Ascending aorta (tissue), 2 donors: ENCODE measurements at places on chromosomes 6 and 20. TPM values are rescaled to one million over a fixed set of nuclear protein-coding genes. Genes with fewer than 3 reads are reported as not detected.

DNA sequence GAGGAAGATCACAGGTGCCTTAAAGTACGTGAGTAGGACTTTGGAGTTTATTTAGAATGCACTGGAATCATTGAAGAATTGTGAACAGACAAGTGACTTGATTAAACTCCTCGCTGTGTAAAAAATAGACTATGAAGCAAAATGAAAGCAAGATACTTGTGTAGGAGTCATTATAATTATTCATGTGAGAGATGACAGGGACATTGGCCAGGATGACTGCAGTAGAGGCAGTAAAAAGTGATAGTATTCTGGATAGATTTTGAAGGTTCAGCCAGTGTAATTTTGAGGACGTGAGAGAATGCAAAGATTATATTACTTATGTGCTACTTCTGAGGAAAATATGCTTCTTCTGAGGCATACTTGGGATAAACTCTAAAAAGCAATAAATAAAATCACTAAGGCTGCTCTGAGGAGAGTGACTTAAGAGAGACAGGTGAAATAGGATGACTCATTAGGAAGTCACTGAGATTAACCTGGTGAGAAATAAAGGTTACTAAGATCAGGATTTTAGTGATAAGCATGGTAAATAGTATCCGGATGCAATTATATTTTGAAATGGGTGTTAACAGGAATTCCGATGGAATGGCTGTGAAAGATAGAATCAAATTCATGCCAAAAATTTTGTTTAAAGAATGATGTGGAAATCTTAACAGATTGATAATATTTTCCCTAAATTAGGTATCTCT lies 202.0 kb downstream of the CENPW start:
- no peaks in the 10 kb centered on the region for H3K27me3 ChIP-seq
- no peak overlapping the region for H3K4me3 ChIP-seq
- H3K36me3 ChIP-seq, result no peaks in the 10 kb centered on the region
- H3K27ac ChIP-seq, result no peak overlapping the region
- no peak for DNase-seq

DNA sequence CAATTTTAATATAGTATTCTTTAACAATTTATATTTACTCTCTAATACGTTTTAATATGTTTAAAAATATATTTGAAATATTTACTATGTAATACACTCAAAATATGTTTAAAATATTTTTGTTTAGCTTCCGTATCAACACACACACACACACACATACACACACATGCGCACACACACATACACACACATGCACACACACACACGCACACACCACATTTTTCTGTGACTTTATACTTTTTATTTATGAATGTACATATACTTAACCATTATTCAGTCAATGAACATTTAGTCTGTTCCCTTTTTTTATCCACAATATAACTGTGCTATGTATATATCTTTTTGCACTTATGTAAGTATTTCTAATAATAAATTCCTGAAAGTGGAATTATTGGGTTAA lies 15.7 kb downstream of the OR2B6 start:
- no peak for DNase-seq
- no peaks in the 10 kb centered on the region for H3K27me3 ChIP-seq
- H3K4me1 ChIP-seq, result no peaks in the 10 kb centered on the region
- H3K4me3 ChIP-seq, result no peak overlapping the region
- H3K27ac ChIP-seq, result no peak overlapping the region

- H3K4me3 ChIP-seq, result no peak overlapping the region
- no peaks in the 10 kb centered on the region for H3K4me1 ChIP-seq
- no peaks in the 10 kb centered on the region for H3K27me3 ChIP-seq
- H3K27ac ChIP-seq, result no peak overlapping the region
These were observed 173.1 kb upstream of the AGPAT4 start for GRCh38 chr6:161446949-161447348.

PRRT1 gene
- total RNA-seq, result 1.4 TPM

DNA sequence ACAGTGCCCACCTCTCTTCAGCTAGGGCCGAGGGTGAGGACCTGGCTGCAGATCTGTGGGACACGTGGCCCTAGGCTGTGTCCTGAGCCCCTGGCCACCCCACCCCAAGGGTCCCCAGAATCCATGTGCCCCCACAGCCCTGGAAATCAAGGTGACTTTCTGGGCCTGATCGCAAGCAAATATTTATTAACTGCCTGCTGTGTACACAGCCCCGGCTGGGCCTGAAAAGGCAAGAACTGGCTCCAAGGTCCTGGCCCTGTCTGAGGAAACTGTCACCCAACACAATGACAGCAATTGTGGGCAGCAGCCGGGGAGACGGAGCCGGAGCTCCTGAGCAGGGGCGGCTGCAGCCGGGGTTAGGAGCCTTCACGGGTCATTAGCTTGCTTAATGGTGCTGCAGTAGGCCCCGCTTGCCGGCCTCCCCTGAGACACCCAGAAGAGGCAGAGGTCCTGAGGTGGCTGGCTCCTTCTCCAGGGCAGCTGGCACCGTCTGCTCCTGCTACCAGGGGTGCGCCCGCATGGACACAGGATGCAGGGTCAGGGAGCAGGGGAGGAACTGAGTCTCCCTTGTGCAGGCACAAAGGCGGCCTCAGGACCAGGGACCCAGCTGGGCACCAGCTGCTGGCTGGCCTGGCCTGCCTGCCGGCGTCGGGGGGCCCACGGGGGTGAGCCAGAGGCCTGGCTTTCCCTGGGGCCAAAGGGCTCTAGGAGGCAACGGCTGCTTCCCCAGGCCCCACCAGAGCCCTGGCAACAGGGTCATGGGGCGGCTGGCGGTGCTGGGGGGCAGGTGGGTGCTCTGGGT lies 24.1 kb downstream of the NPEPL1 start:
- H3K36me3 ChIP-seq, result peaks cover 12% of the 10 kb centered on the region
- no peaks in the 10 kb centered on the region for H3K27me3 ChIP-seq
- no peaks in the 10 kb centered on the region for H3K4me1 ChIP-seq
- no peak overlapping the region for H3K4me3 ChIP-seq
- no peak overlapping the region for H3K27ac ChIP-seq

- no peaks in the 10 kb centered on the region for H3K27me3 ChIP-seq
- DNase-seq, result no peak
- H3K27ac ChIP-seq, result peak overlapping the region; percentile 61
- H3K4me1 ChIP-seq, result no peaks in the 10 kb centered on the region
- peak overlapping the region; percentile 29 for H3K4me3 ChIP-seq
These were observed 169.1 kb upstream of the CDYL start for GRCh38 chr6:4606821-4607704.

GRCh38 chr6:158667360-158667981 lies 17.6 kb downstream of the SYTL3 start:
- H3K27ac ChIP-seq, result peak overlapping the region; percentile 41
- H3K4me1 ChIP-seq, result no peaks in the 10 kb centered on the region
- no peaks in the 10 kb centered on the region for H3K36me3 ChIP-seq
- no peak overlapping the region for H3K4me3 ChIP-seq
